Hypothalamus (tissue), 51 donors: ENCODE measurements at places on chromosomes 16 and 17.

GRCh38 chr17:74528491-74529199 is 2.6 kb downstream of the CD300LB start:
- no peak for DNase-seq

DNA sequence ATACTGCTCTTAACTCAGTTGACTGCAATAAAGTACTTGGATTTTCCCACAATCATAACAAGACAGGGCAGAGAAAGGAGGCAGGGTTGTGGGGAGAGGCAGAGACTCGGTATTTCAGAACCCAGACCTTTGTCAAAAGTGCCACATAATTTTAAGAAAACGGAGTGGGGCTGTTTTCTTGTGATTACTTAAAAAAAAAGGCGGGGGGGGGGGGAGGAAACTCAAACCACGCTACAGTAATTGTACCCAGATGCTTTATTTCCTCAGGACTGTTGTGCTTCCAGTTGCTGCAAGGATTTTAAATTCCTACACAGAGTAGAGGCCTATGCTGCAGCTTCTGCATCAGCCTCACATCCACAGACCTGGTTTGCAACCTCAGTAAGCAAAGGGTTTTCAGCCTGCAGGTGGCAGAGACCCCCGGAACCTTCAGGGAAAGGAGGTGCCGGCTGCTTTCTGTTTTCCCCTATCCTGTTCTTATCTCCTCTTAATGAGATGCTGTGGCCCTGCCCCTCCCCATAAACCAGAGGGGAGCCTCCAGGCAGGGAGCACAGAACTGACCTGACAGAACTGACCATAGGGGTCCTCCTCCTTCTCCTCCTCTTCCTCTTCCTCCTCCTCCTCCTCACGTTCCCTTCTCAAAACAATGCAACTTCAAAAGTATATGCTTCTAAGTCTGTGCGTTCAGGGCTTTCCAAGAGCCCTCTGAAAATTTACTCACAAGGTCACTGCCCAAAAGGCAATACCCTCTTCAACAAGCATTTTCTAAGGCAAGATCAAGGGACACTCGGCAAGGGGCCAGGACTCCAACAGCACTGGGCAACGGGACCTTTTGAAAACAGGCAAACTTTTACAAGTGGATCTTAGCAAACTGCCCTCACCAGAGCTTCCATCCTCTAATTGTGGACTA is 7.5 kb downstream of the AXIN2 start:
- DNase-seq: no peak

DNA sequence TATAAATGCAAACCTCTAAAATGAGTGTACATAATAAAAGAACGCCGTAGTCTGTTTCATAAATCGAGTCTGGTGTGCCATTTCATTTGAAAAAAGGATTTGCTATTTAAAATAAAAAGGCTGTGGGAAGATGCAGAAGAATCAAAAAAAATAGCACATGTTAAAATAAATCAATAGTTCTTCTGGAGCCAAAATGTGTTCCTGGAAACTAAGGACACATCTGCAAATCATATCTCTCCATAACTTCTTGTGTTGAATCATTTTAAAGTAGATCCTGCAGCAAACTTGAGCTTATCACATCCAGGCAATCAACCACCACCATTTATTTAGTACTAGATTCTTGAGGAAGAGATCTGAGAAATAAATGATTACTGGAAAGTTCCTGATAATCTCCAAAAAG is 29.0 kb downstream of the XPO6 start:
- no peak for DNase-seq

DNA sequence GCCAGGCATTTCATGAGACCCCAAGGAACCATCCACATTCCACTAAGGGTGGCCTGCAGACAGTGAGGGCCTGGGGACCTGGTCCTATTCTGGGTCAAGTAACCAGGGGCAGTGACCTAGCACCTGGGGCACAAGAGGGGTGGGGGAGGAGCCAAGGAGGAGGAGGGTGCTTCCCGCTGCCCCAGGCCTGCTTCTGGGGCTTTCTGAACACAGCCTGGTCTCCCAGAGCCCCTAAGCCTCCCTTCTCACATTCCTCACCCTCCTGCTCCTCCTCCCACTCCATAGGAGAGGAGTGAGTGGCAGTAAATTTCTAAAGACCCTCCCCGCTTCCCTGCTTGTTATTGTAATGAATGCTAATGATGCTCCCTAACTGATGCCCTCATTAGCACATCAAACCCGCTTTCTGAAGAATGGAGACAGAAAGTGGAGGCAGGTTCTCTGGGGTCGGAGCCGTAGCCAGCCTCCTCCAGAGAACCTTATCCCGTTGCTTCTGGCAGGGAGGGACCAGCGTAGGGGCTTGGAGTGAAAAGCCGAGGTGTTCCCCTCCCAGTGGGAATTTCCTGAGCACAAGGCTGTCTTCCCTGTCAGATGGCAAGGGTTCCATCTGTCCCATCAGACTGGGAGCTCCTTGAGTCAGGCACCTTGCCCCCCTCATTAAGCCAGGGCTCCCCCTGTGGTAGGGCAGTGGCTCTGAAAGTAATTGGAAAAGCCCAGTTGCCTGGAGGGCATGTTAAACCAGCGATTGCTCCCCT is 3.7 kb upstream of the SRCIN1 start:
- DNase-seq: no peak

DNA sequence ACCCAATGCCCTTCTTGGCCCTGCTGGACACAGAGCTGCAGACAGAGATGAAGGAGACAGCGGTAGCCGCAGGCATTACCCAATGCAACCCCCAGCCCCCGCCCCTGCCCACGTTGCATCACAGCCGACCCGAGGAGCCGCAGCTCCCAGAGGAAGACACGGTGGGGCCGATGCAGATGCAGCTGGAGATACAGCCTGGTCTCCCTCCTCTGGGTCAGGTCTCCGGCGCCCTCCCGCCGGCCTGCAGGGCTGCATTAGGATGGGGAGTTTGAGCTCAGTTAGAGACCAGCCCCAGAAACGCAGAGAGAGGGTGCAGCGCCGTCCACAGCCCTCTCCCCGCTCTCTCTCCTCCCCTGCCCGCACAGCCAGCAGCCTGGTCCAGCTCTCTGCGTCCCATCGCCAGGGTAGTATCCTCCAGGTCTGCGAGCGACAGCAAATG is 19.4 kb upstream of the UBE2I start:
- DNase-seq: no peak

DNA sequence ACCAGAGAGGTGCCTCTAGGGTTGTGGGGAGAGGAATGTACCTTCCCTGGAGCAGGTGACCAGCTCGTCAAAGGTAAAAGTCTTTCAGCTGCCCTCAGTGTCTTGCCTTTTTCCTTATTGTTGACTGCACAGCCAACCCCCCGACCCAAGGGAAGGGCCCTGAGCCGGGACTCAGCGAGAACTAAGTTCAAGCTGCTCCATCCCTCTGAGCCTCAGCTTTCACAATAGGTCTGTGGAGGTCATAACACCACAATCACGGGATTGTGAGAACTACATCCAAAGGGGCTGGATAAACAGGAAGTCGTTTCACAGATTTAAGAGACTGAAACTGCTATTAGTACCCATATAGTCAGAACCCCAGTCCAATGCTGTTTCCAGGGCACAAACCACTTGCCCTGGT is 2.6 kb upstream of the KRT36 start:
- DNase-seq: no peak

DNA sequence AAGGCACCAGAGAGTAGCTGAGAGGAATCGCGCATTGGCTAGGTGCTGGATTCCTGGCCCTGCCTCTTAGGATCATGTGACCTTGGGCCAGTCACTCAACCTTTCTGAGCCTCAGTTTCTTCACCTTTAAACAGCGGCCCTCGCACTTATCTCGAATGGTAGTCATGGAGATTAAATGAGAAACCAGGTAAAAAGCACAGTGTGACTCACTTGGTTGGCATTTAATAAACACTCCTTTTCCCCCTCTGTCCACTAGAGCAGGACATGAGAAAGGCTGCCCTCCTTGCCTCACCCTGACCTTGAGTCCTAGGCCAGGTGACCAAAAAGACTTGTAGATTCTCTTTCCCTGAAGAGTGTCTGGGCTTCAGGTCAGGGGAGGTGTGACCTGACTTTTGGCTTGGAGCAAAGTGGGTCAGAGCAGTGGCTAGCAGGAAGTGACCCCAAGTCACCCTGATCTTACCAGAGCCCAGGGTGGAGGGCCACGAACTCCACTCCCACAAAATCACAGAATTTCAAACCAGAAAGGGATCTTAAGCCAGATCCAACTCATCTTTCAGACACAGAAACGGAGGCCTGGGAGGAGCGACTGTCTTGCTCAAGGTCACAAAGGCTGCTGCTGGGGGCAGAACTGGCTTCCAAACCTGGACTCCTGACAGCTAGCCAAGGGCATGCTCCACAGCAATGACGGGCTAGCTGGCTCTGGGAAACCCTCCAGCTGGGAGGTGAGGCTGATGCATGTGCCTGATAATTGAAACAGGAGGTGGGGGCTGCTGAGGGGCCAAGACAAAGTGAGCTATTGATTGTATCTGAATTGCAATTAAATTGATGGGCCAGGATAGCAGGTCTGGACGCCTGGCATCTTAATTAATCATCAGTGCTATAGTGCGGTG is 65.2 kb downstream of the PIPOX start:
- DNase-seq: no peak

- DNase-seq: no peak
Observed at GRCh38 chr17:15048381-15048780, 216.7 kb downstream of the PMP22 start.

DNA sequence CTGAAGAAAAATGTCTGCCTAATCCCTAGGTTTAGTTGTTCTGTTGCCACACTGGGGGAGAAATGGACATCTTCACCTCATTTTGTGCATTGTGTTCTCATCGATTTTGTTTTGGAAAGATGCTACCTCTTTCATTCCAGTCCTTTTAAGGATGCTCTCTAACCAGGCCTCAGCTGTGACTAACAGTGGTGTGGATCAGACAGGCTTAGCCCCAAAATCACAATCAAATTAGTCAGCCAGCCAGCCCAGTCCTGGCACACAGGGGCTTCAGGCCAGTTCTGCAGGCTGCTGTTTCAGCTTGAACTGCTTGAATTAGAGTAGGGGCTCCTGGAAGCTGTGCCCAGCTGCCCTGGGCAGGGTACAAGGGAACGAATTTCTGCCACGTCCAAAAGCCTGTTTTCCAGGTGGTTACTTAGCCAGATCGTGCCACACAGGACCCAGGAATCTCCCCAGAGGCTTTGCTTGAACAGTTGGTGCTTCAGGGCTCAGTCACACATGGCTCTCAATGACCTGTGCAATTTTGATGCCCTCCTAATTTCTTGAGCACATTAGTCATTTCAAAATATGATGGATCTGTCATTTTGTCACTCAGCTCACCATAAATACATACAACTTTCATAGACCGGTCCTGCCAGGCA is 60.7 kb downstream of the CLEC16A start:
- DNase-seq: no peak

GRCh38 chr17:45740553-45741330 is 43.4 kb upstream of the CRHR1 start:
- DNase-seq: no peak

GRCh38 chr17:83083368-83084201 is 4.2 kb downstream of the METRNL start:
- DNase-seq: no peak
